SK-N-DZ (cell line): ENCODE measurements at places on chromosomes 11 and 22.

- no peak for DNase-seq
These were observed 4.8 kb downstream of the VPS51 start for GRCh38 chr11:65100674-65101350.

DNA sequence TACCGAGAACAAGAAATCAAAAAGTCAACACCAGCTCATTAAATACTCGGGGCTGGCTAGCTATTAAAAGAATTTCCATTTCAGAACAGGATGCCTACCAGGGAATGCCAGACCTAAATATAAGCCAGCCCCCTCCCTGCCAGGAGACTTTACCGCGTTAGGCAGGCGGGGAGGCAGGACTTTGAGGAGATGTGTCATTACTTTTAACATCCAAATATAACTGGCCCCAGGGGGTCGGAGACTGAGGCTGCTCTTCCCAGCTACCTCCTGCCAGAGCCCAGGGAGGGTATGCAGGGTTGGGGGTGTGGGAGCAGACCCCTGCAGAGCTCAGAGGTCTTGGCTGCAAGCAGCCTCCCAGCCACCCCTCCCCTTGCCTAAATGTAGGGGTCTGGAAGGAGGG, 183.5 kb downstream of the DSCAML1 start:
- DNase-seq: no peak

- no peak for DNase-seq
These were observed 402.8 kb downstream of the MIAT start for GRCh38 chr22:27060190-27060589.

DNA sequence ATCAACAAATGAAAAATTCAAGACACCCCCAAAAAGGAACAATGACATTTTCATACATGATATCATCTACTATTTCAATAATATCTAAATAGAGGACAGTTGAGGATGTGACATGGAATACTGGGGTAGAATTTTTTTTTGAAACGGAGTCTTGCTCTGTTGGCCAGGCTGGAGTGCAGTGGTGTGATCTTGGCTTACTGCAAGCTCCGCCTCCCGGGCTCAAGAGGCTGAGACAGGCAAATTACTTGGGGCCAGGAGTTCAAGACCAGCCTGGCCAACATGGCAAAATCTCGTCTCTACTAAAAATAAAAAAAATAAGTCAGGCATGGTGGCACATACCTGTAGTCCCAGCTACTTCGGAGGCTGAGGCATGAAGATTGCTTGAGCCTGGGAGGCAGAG, 41.4 kb downstream of the LRRC74B start:
- no peak for DNase-seq

DNA sequence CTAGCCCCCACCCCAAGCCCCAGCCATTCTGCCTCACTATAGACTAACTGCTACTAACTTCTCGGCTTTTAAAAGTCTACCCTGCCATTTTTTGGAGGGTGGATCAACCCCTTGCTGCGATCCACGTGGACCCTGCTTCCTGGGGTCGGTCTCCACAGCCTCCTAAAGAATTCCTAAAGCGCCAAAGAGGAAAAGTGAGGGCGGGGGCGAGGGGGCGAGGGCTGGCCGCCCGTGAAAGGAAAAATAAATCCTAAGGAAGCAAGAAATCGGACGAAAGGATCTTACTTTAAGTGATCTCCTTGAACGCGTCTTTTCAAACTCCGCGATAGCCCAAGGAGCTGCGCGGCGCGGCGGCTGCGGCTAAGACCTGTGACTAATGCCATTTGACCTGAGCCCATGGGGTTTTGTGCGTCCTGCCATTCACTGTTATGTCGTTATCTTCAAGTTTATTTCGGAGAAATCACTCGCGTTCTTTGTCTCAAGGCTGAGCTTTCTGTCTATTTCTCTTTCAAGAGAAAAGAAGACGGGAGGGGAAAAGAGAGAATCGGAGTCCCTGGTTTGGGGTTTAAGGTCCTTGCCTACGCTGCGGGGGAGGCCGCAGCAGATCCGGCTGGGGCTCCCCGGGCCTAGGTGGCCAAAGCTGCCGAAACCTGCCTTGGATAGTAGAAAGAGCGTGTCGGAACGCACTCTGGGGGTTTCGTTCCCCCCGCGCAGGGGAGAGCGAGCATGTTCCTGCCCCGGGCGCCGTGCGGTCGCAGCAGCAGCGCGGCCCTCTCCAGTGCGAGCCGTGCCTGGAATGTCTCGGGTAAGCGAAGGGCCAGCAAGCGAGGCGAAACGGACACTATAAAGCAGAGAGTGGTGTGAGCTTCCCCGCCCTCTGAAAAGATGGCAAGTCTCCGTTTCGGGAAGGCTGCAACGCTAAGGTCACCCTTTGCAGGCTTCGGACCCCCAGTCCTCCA, 2.8 kb upstream of the DBX1 start:
- peak; percentile 34 for DNase-seq
